ENCODE measurements at places on chromosomes 16 and 17.

DNA sequence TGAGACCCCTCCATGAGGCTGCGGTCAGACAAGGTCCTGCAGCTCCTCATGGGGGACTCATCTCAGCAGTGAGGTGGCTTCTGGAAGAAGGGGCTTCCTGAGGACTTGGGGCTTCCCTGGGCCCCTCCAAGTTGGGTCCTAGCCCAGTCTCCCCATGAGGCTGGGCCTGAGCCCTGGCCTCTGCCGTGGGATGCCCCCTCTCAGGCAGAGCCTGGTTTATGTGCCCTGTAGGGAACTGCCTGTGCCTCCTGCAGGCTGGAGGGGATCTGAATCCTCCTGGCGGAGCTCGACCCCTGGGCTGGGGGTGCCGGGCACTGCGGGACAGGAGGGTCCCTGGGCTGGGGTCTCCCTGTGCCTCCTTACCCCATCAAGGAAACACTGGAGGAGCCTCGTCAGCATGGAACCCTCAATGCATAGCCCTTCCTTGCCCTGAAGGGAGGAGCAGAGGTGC, 45.8 kb downstream of the TNFRSF13B start:
- no peak for DNase-seq

- no peak for DNase-seq
Measured at GRCh38 chr17:78878261-78878660, 24.7 kb downstream of the CEP295NL start.

DNA sequence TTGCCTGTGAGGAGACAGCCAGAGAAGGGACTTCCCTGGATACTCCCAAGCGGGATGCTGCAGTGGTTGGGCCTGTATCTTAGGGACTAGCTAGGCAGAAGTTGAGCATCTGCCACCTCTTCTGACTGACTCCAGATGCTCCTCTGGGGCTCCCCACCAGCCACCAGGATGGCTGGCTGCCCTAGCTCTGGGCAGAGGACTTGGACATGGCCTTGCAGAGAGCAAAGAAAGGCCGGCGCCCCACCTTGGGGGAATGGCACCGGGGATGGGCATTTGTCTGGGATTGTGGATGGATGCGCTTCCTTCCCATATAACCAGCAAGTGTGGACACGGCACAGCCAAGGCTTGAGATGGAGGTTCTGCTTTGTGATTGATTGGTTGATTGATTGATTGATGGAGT, 69.0 kb downstream of the OR1D5 start:
- no peak for DNase-seq

- DNase-seq: no peak
Measured at GRCh38 chr17:55842405-55843158, 91.7 kb downstream of the PCTP start.

DNA sequence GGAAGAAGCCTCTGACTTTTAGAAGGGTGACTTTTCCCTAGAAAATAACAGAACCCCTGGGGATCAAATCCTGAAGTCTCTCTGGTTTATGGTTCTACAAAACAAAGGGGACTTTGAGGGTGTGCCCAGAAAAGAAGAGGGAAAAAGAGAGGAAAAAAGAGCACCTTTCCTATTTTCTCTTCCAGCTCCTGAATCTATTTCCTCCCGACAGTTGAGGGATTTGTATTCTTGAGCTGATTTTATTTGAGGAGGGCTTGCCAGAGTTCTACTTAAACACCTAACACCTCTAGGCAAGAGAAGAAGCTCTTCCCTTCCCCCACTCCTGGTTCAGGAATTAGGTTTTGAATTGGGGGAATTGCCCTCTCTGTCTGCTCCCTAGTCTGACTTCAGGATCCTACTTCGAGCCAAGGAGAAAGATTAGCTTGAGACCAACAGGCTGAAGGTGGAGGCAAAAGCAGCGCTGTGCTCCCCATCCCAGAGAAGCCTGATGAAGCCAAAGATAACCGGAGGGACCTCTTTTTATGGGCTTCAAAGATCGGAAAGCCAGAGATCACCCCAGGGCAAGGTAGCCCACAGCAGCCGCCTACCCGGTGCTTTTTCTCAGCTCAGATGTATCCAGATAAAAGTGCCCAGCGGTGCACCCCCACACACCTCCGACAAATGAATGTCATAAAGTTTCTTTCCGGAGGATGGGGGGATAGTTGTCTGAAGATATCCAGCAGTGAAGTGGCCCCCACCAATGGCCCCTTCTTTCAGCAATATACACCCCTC, 796 bp downstream of the HOXB3 start:
- no peak for DNase-seq

GRCh38 chr16:72199761-72200337, 27.9 kb upstream of the PMFBP1 start:
- DNase-seq: no peak

DNA sequence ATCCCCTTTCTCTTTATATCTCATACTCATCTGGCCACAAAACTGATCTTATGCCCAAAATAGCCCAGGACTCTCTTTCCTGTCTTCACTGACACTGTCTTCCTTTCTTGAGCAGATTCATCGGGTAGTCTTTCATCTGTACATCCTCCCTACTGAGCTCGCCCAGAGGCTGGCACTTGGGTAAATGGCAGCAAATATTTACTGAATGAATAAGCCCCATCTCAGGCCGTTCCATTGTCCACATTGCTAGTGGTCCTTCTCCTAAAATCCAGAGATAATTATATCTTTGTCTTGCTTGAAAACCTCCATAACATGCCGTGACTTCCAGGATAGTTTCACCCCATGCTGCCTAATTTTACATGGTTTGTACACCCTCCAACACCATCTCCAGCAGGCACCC, 158.1 kb upstream of the SDK2 start:
- no peak for DNase-seq

GRCh38 chr17:77035526-77035925, 105.2 kb upstream of the SEC14L1 start:
- DNase-seq: no peak

DNA sequence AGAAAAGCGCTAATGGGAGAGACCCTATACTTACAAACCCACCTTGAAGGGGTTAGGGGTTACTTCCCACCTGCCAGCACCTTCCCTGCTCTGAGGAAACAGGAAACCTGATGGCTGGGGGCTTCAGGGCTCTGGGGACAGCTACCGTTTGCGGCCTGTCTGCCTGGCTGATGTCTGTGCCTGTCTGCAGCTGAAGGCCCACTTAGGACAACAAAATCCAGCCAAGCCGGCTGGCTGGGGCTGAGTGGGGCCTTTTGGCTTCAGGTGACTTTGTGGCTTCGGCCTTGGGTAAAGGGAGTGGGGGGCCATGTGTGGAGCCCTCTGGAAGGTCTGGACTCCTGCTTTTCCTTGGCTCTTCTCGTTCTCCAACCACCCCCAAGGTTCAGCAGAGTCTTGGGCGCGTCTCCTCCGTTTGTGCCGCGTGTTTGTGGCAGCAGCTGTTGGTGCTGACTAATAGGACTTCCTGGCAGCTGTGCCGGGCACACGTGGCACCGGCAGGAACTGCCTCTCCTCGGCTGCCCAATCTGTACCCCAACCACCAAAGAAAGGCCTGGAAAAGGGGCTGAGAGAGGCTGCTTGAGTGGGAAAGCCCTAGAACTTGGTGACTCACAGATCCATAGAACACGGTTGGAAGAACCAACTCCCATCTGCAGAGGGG, 186.7 kb downstream of the MSI2 start:
- DNase-seq: peak; percentile 44

- no peak for DNase-seq
Measured at GRCh38 chr17:81837641-81838040, 2.8 kb upstream of the PPP1R27 start.

- peak; percentile 26 for DNase-seq
Measured at GRCh38 chr17:30290696-30291542, 825 bp downstream of the BLMH start.

GRCh38 chr17:43356999-43357398, 41.8 kb upstream of the ARL4D start:
- DNase-seq: no peak

DNA sequence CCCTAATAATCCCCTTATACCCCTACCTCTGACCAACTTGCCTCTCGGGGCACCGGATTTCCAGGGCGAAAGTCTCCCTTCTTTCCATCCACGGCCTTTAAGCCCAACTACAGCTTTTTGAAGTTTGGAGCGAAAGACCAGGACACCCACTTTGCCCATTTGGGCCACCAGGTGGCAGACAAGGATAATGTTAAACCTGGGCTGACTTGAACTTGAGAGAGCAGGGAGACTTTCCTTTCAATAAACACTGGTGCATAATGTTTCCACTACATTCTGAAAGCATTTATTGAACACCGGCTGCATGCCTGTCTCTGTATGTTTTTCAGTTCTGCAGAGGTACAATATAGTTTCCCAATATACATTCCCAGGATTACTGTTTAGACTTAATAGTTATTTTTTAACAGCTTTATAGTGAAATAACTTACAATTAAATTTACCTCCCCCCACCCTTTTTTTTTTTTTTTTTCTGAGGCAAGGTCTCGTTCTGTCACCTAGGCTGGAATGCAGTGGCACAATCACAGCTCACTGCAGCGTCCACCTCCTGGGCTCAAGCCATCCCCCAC, 6.9 kb upstream of the CES3 start:
- DNase-seq: peak; percentile 77

- no peak for DNase-seq
Measured at GRCh38 chr17:32504166-32504990, 17.6 kb downstream of the CDK5R1 start.

DNA sequence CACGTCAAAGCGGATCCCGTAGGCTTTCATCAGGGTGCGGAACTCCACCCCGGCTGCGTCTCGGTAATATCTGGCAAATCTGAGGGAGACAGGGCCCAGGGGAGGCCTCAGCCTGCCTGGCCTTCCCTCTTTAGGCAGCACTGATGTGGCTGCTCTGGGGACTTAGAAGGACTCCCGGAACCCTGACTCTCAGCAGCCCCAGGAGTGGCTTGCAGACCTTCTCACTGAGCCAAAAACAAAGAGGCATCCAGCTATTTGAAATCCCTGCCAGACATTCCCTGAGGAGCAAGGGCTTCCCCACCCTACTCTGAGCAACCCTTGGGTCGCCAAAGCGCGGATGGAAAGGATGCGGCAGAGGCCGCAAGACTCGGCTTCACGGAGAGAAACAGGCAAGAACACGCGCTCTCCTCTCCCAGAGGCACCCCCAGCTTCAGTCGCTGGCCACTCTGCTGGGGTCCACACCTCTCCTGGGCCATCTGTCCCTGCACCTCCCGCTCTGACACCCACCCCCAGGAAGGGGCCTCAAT, 7.9 kb downstream of the P2RX5 start:
- DNase-seq: no peak

GRCh38 chr16:58859958-58860669, 126.0 kb upstream of the GOT2 start:
- DNase-seq: no peak

GRCh38 chr16:8565498-8565897, 24.8 kb downstream of the TMEM114 start:
- no peak for DNase-seq

- DNase-seq: no peak
Measured at GRCh38 chr16:8084882-8085281, 505.4 kb downstream of the TMEM114 start.

DNA sequence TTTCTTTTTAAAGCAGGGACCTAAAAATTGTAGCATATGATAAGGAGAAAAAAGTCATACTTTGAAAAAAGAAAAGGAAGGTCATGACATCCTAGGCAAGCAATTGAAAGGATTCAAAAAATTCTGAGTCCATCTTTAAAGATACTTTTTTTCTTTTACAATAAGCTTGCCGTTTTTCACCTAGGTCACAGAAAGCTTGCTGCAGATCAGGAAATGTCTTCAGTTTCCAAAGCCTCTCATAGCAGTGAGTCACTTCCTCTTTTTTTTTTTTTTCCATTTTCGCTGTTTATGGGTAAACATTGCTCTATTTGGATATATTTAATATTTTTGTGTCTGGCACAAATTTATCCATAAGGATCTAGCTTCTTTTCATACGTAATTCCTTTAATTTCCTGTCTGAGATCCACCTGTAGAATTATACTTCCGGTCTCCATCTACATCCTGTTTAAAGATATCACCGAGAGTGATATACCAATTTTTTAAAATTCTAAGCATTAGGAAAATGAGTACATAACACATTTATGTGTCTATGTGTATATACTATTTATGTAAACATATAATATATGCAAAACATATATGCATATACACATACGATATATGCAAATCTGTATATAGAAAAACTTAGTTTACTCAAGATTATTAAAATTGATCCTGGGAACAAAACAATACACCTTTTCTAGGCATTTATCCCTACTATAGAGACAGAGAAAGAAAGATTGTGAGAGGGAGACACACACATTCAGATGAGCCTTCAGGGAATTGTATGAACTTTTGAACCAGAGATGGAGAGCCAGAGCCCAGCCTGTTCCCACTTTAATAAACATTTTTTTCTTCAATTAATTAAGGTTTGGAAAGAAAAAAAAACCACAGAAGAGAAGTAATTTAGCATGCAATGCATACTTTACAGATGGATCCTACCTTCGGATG, 134.4 kb downstream of the SKAP1 start:
- DNase-seq: peak; percentile 41

DNA sequence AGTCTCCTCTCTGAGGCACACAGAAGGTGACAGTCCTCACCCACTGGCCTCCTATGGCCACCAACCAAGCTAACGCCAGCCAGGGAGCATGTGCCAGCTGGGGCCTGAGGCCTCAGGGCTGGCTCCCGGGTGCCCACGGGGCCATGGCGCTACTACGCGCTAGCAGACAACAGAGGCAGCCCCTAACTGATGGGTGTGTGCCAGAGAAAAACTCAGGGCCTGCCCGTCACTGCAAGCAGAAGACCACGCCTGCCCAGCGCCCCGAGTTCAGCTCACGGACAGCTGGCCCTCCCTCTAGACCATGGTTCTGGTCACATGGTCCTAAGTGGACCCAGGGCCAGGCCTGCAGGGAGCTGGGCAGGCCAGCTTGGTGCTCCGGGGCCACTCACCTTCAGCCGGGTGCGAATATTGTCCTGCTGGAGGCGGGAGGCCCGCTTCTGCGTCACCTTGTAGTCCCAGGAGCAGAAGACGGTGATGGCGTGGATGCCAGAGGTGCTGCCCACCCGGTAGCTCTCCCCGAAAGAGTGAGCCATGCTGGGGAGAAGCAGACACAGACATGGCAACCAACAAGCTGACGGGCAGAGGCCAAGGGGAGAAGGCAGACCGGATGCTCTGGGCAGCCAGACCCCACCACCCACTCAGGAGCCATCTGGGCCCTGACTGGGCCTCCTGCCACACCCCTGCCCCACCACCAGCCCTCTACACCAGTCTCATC, 6.2 kb downstream of the TMC6 start:
- peak; percentile 26 for DNase-seq

GRCh38 chr17:56373981-56374833, 219.3 kb upstream of the NOG start:
- DNase-seq: no peak

- no peak for DNase-seq
Measured at GRCh38 chr16:17062676-17063075, 408.1 kb downstream of the XYLT1 start.

DNA sequence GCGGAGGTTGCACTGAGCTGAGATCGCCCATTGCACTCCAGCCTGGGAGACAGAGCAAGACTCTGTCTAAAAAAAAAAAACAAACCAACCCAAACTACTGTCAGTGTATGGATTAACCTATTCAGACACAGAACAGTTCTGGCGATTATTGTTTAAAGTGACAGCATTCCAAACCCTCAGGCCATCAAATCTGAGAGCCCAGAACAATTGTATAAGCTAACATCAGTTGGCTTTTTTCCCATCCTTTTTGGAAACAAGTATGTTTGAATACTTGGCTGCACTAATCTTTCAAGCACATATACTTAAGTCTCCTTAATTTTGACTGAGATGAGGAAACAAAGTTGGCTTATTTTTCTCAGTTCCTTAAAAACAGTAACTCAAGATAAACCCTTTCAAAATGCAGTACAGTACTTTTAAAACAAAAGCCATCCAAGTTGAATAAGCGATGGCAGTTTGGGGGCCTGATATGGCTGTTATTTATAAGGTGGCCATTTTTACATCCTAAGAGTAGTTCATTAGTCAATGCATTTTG, 1.4 kb downstream of the ZSWIM7 start:
- DNase-seq: no peak

All from CD4-positive, alpha-beta T cell treated with Interleukin-12 subunit alpha and Interleukin-12 subunit beta, for 1 hour (primary cell).